ENCODE measurements at places on chromosomes 5 and 9.

GRCh38 chr9:116234081-116234480 lies 80.5 kb downstream of the PAPPA start:
- DNase-seq = peak; percentile 50

GRCh38 chr5:1443991-1444360 lies 1.3 kb downstream of the SLC6A3 start:
- no peak for DNase-seq

DNA sequence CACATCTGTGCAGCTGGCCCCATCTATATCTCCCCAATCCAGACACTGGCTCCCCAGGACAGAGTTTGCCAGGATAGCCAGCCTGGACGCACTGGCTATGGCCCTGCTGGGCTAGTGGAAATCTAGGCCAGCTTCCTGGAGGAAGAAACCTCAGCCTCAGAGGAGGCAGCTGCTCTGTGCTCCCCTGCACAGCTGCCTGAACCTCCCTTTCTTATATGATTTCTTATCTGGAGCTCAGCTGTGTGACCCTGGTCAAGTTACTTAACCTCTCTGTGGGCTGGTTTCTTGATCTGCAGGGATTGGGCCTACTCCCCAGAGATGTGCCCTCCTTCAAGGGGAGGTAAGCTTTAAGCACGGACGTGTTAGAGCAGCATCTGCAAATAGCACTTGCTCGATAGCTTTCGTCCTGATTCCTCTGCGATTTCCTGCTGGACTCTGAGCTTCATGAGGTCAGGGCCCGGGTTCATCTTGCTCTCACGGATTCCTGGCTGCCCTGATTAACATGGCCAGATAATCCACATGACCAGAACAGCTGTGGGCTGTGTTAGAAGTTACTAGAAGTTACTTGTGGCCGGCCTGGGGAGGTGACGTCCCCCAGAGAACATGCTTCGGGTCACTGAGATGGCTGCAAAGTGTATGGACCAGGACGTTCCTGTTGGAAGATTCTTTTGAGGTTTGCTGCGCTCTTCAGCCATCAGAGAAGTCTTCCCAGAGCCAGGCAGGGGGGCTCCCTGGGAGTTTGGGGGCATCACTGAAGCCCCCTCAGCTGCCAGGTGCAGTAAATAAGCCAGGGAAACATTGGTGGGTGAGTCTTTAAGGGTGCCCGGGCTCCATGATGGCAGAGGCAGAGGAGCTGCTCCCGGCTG lies 14.5 kb downstream of the C9orf50 start:
- no peak for DNase-seq

DNA sequence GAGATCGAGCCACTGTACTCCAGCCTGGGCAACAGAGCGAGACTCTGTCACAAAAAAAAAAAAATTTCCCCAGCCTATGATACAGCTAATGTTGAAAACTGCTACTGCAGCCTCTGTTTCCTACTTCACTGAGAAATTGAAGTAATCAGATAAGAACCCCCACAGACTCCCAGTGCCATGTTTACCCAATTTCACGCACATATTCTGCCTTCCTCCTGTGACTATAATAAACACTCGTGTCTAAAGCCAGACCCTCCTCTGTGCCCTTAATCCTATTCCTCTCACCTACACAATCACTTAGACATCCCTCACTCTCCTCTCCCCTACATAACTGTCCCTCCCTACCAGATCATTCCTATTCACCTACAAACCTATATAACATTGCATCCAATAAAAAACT lies 6.4 kb downstream of the ARAP3 start:
- DNase-seq = no peak

DNA sequence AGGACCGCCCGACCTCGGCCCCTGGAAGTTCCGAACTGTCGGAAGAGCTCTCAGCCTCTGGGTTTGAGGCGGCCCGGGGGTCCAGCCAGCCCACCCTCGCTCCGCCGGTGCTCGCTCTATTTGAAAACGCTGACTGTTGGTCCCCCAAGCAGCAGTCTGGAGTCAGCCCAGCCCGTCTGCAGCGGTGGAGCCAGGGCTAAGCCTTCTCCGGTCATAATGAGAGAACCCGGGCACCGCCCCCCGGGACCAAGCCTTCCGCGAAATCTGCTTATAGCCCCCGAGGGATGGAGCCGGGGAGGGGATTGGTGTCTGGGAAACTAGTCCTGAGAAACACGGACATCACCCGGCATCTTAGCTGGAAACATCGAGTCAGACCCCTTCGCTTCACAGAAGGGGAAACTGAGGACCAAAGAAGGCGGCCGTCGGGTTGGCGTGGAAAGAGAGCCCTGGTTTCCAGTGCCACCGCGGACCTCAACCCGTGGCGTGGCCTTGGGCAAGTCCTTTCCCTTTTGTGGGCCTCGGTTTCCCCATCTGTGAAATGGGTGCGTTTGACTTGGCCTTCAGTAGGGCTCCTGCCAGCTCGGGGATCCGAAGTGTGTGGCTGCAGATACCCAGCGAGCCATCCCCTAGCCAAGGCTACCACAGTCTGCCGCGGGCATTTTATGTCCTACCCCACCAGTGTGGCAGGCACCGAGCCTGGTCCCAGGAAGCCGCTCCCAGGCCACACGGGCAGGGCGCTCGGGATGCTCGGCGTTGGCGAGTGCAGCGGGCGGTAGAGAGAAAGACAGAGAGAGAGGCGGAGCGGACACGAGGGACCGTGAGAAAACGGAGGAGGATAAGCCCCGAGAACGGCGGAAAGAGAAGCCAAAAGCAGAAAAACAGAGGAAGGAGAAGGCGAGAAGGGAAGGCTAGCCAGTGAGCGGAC lies 857 bp downstream of the ADAM19 start:
- DNase-seq = peak; percentile 5

DNA sequence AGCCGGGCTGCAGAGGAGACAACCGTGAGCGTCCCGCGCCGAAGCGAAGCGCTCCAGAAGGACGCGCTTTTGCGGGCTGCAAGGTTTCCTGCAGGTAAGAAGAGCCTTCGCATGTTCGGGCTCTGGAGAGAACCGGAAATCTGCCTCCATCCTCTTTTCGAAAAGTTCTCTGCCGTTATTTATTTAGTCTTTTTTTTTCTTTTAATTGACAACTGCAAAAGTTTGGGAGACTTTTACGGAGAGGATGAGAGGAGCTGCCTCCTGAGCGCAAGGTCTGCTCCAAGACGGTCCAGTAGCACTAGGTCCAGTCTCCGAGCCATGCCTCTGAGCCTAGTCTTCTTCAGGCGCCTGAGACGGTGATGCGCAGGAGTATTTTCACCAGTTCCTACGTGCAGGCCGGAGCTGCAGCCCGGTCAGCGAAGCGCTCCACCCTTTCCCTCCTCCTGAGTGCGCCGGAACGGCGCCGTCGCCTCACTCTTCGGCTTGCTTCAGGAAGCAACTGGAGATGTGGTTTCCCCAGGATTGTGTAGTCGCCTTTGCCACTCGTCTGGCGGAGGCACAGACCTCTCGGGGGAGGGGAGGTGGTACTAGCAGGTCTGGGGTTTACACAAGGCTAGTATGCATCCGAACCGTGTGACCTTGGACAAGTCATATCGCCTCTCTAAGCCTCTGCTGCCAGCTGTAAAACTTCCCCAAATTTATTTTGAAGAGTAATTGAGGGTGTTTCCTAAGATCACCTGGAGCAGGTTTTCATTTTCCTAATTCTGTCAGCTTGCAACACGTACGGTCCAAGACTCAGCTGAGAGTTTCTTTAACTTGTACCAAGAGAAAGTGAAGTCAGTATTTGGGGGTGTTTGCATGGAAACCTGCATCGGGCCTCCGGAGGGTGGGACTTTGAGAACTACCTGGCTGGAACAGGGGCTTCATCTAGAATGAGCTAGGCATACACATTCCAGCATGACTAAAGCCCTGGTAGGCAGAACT lies 4.5 kb downstream of the POU4F3 start:
- DNase-seq = no peak

Measured in NT2/D1 (cell line).